ENCODE measurements at places on chromosomes 16 and 17.

- no peak for DNase-seq
These were observed 70.5 kb upstream of the CIBAR2 start for GRCh38 chr16:85182774-85183173.

DNA sequence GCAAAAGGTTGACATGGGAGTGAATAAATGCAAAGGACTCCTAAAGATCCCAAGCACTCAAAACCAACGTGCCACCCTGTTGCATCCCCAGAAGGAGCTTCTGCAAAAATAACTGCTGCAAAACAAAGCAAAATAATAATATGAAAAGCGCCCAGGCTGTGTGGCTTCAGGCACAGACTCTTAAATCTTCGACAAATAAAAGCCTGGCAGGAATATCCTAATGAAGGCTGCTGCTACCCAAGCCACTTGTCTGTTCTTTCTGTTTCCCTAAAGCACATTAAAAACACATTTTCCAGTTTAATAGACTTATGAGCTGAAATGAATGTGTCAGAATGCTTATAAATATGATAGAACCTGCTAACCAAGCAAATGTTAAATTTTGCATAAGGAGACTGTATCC lies 154.0 kb downstream of the SLC39A11 start:
- DNase-seq: no peak

- peak; percentile 56 for DNase-seq
These were observed 107.0 kb upstream of the CACNG5 start for GRCh38 chr17:66727634-66728570.

DNA sequence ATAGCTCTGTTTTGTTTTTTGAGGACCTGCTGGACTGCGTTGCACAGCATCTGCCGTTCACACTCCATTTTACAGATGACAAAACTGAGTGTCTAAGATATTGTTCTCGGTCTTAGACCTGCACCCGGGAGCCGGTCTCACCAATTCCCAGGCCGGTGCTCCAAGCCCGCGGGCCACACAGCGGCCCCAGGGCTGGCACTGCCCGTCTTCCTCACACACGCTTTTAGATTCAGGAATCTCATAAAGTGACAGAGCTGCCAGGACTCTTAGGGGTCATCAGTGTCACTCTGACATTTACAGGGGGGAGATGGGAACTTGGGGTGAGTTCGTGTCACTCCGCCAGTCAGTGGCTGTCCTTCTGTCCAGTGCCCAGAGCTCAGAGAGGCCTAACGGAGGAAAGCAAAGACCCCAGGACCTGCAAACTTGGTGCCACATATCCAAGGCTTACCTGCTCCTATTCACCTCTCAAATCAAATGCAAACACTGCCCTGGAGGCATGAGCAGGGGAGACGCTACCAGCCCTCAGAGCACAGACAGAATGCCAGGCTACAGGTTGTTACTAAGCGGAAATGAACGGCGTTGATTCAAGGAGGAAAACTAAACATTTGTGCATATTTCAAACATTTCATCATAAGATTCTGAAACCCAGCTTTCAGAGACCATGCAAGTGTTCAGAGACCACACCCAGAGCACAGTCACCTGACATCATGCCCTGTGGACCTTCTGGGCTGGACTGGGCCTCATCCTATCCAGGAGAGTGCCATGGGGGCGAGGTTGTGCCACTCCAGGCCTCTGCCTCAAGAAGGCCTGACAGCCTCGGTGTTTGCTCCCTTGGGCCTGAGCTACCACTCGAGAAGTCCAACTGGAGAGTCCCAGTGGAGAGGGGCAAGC lies 29.5 kb downstream of the TNFRSF13B start:
- no peak for DNase-seq

DNA sequence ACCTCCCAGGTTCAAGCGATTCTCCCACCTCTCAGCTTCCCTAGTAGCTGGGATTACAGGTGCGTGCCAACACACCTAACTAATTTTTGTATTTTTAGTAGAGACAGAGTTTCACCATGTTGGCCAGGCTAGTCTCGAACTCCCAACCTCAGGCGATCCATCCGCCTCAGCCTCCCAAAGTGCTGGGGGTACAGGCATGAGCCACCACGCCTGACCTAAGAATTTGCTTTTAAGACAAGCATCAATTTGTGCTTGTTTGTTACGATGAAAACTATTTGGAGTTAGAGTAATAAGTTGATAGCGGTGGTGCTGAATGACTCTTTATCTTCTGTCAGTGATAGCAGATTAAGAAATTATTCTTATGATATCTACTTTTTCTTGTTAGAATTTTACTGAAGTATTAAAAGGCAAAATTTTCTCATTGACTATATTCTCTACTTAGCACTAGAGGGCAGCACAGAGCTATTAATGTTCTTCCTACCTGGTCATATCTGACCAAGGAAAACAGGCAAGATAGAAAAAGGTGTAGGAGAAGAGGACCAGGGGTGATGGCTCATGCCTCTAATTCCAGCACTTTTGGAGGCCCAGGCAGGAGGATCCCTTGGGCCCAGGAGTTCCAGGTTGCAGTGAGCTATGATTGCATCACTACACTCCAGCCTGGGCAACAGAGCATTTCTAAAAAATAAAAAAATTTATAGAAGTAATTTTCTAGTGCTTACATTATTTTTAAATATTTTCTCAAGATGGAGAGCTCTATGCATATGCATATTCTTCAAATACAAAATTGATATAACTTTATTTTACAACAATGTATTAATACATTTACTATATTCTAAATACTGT lies 24.5 kb downstream of the STXBP4 start:
- DNase-seq: peak; percentile 56

DNA sequence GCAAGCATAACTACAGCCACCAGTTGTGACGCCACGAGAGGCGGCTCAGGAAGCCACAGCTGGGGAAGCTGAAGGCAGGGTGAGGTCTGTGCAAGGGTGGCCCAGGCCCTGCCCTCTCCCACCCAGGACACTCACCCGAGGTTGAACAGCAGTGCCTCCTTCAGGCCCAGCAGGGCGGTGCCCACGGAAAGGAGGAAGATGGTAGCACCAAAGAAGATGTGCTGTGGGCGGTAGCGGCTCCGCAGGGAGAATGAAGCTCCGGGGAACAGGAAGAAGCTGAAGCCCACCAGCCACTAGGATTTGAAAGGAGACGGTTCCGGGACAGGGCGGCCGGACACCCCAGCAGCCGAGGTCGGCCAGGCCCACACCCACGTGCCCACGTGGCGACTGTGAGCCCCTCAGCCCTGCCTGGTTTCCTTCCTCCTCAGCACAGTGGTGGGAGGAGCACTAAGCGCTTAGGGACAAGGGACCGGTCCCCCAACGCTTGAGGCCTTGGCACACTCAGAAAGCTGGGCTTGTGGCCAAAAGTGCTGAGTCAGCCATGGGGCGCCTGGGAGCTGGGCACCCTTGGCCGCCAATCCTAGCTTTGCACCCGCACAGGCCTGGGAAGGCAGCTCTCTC lies 11.0 kb downstream of the CYB561 start:
- no peak for DNase-seq

GRCh38 chr16:64051824-64052223 lies 1070.0 kb downstream of the CDH11 start:
- DNase-seq: no peak

- no peak for DNase-seq
These were observed 163.8 kb upstream of the GSE1 start for GRCh38 chr16:85449191-85449884.

DNA sequence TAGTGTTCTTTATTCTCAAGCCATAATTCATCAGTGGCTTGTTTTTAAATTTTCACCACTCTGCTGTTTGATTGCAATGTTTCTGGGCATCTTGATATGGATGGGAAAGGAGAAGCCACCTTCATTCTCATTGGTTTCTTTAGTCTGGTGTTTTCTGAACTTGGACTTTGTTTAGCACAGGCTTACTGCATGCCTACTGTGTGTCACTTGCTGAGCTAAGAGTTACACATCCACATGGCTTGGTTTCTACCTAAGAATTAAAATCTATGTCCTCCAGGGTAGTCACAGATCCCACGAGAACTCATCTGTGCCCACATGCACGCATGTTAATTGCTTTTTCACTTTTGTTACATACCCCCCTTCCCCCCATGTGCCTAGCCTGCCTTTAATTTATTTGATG lies 4.6 kb downstream of the CMIP start:
- no peak for DNase-seq

DNA sequence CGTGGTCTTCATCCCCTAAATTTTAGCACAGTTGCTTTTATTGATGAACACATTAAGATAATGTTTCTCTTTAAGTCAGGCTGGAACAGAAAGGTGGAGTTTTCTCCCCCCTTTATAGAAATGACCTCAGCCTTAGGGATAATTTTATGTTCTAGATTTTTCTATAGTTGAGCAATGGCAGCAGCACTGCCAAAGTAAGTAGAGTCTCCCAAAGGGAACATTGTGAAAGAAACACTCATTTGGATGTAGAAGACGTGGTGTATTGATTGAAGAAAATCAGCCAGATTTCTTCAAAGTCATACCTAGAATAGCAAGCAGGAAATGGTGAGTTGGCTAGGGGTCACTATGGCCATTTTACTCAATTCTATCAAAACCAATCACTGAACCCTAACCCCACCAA lies 122.5 kb downstream of the DNAH9 start:
- peak; percentile 3 for DNase-seq

- DNase-seq: no peak
These were observed 9.7 kb downstream of the HS3ST3B1 start for GRCh38 chr17:14310605-14311004.

DNA sequence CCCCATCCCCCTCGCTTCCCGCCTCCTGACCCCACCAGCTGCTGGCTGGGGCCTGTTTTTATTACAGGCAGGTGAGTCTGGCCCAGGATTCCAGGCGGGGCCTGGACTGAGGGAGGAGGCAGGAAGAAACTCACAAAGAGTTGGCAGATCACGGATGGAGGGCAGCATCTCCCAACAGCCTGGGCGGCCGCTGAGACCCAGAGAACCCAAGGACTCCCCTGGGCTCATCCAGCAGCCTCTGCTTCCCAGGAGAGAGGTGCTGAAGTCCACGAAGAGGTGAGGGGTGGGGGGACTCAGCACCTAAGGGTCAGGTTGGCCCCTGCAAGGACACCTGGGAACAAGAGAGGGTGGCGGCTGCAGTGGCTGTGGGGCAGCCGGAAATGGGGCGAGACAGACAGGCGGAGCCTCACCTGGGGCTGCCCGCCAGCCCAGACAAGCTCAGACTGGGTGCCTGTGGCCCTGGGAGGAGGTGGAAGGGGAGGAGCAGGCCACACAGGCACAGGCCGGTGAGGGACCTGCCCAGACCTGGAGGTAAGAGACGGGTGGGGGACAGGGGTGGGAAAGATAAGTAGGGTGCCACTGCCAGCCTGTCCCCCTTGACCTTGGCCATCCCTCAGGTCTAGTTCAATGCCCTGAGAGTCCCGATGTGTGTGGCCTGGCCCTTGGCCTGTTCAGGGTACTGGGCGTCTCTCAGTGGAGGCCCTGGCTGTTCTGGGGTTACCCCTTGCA lies 8.7 kb upstream of the ADGRG1 start:
- DNase-seq: no peak

- DNase-seq: no peak
These were observed 28.1 kb downstream of the BANP start for GRCh38 chr16:87979352-87979751.

DNA sequence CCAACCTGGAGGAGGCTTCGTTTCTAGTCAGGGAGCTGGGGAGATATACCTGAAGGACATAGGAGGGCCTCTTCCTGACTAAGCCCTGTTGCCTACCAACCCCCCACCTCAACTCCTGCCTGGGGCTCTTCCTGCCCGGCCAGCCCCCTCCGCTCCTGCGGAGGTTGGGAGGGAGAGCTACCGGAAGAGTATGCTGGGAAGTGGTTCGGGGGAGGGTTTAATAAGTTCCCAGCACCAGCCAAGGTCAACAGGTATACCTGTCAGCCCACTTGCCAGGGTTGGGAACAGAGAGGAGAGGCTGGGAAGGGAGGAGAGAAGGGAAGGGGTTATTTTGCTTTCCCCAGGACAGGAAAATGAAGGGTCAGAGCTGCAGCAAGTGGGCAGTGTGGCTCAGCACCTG lies 4.7 kb downstream of the PPP1R1B start:
- DNase-seq: no peak

- DNase-seq: no peak
These were observed 3.4 kb downstream of the TRADD start for GRCh38 chr16:67156143-67156844.

DNA sequence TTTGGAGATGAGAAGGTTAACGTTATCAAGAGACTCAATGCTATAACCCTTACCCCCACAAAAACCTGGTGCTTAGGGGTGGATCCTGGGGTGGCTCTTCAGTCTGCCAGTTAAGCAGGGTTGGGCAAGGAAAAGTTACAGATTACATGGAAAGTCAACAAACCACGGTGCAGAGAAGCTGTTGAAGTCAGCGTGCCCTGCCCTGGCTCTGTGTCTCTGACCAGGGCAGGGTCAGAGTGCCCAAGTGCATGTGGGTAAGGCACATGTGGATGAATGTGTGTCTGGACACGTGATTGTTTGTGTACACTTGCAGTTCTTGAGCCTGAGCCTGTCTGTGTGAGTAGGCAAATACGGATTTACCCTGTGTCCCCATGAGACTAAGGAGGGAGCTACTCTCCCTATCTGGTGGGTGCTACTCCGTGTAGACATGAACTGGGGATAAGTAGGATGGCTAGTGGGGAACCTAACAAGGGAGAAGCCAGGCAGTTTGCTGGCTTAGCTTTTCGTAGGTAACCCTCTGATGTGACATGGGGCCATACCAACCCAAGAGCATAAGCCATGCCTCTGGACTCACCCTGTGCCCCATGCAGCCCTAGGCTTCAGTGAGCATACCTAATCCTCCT lies 5.5 kb downstream of the IGFBP4 start:
- no peak for DNase-seq

GRCh38 chr17:57021226-57021940 lies 43.5 kb downstream of the SCPEP1 start:
- no peak for DNase-seq

DNA sequence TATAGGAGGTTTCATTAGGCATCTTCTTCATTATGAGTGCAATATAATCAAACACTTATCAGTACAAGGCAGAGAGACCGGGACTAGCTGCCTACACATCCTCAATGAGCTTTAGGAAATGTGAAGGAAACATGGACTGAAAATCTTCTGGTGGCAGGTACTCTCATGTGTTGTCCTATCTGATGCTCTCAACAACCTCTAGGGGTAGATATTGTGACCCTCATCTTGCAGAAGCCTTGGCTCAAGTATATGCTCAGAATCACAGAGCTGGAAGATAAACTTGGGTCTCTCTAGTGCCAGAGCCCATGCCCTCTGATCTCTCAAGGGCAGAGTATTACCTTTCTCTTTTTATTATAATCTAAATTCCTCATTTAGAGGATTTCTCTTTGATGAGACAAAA lies 181.6 kb upstream of the C17orf78 start:
- DNase-seq: no peak

- no peak for DNase-seq
These were observed 29.0 kb downstream of the RBBP6 start for GRCh38 chr16:24568392-24568791.

Measured in hindlimb muscle (tissue), 1 donor.